Activated naive CD8-positive, alpha-beta T cell treated with anti-CD3 and anti-CD28 coated beads, Interleukin-2, amount 10 ng/mL, durations not matched to agents 7 days and 5 days (primary cell): ENCODE measurements at places on chromosomes 6 and 20.
A peak's percentile ranks its signal among the peaks of the same experiment; 100 is the strongest.

- no peak overlapping the region for H3K27ac ChIP-seq
- H3K4me3 ChIP-seq: no peak overlapping the region
- no peak for DNase-seq
Measured at GRCh38 chr6:42264162-42264851, 46.6 kb upstream of the MRPS10 start.

- H3K27ac ChIP-seq: peak overlapping the region; percentile 80
- no peaks in the 10 kb centered on the region for H3K36me3 ChIP-seq
- peaks cover 28% of the 10 kb centered on the region for H3K27me3 ChIP-seq
- peak overlapping the region; percentile 60 for H3K4me3 ChIP-seq
- peak; percentile 90 for DNase-seq
- H3K4me1 ChIP-seq: peaks cover 19% of the 10 kb centered on the region
Measured at GRCh38 chr6:41318654-41319565, 16.5 kb upstream of the NCR2 start.

DNA sequence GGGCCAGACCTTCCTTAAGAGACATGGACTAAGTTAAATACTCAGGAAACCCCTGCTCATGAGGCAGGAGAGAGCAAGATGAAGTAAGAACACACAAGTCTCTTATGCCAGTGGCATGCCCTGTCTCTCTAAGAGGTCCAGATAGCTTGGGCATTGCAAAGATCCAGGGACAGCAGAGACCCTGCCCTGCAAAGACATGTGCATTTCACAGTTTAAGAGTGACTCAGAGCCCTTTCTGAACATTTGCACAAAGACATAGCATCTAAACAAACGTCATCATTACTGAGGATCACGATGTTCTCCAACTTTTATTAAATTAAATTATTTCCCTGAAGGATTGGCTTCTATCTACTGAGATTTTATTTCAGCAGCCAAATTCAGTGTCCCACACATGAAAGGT is 230.5 kb upstream of the RIN2 start:
- DNase-seq: no peak
- H3K27me3 ChIP-seq: peaks cover 21% of the 10 kb centered on the region
- H3K36me3 ChIP-seq: no peaks in the 10 kb centered on the region
- H3K27ac ChIP-seq: no peak overlapping the region

- H3K36me3 ChIP-seq: no peaks in the 10 kb centered on the region
- H3K27me3 ChIP-seq: no peaks in the 10 kb centered on the region
- peak overlapping the region; percentile 97 for H3K27ac ChIP-seq
- peak; percentile 85 for DNase-seq
Measured at GRCh38 chr20:32536851-32537656, 48.1 kb downstream of the NOL4L start.

- H3K4me3 ChIP-seq: peak overlapping the region; percentile 87
- peaks cover 20% of the 10 kb centered on the region for H3K4me1 ChIP-seq
- DNase-seq: no peak
- H3K27me3 ChIP-seq: no peaks in the 10 kb centered on the region
- peak overlapping the region; percentile 92 for H3K27ac ChIP-seq
Measured at GRCh38 chr6:2988094-2988425, 11.6 kb upstream of the NQO2 start.

- no peaks in the 10 kb centered on the region for H3K4me1 ChIP-seq
- peaks cover 9% of the 10 kb centered on the region for H3K27me3 ChIP-seq
- no peaks in the 10 kb centered on the region for H3K36me3 ChIP-seq
- no peak overlapping the region for H3K27ac ChIP-seq
- no peak overlapping the region for H3K4me3 ChIP-seq
Measured at GRCh38 chr6:118294906-118295305, 253.2 kb upstream of the PLN start.

- no peaks in the 10 kb centered on the region for H3K36me3 ChIP-seq
- H3K4me3 ChIP-seq: no peak overlapping the region
- DNase-seq: no peak
- H3K27ac ChIP-seq: no peak overlapping the region
- peaks cover 49% of the 10 kb centered on the region for H3K27me3 ChIP-seq
- no peaks in the 10 kb centered on the region for H3K4me1 ChIP-seq
Measured at GRCh38 chr6:40753675-40754448, 166.7 kb upstream of the LRFN2 start.

DNA sequence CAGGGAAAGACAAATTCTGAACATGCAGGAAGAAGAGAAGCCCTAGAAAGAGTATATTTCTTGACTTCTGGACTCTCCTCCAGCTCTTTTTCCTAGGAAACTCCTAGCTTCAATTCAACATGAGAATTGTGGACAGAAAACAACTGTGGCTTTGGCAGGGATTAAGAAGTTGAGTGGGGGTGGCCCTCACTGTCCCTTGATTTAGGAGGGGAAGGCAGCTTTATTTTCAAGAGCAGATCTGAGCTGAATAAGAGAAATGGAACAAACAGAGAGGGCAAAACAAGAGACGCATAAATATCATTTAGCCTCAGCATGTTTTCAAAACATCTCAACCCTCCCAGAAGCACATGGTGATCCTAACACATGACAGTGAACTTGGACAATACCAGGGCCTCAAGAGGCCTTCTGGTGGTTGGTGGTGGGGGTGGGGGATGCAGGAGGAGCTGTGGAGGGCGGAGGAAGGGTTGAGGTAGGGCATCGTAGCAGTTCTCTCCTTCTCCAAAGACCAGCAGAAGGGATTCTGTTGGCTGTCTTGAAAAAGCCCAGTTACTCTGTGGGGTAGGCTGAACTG is 21.1 kb upstream of the TAGAP start:
- no peak overlapping the region for H3K4me3 ChIP-seq
- peaks cover 2% of the 10 kb centered on the region for H3K27me3 ChIP-seq
- H3K36me3 ChIP-seq: peaks cover 8% of the 10 kb centered on the region
- H3K27ac ChIP-seq: peak overlapping the region; percentile 8
- no peak for DNase-seq

DNA sequence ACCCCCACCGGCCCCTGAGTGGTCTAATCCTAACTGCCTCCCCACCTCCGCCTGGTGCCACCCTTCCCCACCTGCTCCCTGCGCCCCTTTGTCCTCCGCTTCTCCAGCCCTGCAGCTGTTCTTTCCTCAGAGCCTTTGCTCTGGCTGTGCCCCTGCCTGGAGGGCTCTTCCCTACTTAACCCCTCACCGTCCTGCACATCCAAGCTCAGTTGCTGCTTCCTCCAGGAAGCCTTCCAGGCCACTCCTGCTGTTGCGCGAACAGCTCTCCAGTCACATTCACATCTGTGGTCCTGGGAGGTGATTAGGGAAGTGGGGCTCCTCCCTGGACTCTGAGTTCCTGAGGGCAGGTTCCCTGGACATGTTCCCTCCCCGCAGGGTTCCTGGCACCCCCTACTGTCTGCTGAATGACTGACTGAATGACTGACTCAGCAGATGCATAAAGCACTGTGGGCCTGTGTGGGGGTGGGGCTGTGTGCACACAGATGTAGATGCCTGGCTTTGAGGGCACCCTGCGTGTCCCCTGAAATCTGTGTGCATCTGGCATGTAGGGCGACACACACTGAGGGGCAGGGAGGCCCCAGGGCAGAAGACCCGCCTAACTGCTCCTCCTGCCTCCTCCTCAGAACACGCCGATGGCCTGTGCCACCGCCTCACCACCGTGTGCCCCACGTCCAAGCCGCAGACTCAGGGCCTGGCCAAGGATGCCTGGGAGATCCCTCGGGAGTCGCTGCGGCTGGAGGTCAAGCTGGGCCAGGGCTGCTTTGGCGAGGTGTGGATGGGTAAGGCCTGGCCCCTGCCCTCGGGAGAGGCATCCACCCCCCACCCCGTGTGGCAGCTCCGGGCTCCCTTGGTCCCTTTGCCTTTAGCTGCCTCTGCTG is 51.4 kb downstream of the SRC start:
- no peak overlapping the region for H3K27ac ChIP-seq
- no peaks in the 10 kb centered on the region for H3K36me3 ChIP-seq

DNA sequence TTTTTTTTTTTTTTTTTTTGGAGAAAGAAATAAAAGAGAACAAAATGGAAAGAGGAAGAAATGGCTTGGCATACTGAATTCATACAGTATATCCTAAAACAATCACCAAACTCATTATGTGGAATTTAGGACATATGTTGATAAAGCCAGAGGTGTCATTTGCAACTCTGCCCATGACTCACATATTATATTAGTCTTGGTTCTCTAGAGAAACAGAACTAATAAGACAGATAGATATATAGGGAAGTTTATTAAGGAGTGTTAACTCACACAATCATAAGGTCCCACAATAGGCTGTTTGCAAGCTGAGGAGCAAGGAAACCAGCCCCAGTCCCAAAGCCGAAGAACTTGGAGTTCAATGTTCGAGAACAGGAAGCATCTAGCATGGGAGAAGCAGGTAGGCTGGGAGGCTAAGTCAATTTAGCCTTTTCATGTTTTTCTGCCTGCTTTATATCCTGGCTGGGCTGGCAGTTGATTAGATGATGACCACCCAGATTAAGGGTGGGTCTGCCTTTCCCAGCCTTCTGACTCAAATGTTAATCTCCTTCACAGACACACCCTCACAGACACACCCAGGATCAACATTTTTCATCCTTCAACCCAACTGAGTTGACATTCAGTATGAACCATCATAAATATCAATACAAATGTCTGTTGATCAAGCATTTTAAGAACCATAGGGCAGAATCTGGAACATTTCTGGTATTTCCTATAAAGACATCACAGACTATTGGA is 102.3 kb downstream of the UBE3D start:
- H3K36me3 ChIP-seq: no peaks in the 10 kb centered on the region
- H3K27ac ChIP-seq: no peak overlapping the region
- no peaks in the 10 kb centered on the region for H3K4me1 ChIP-seq
- H3K27me3 ChIP-seq: no peaks in the 10 kb centered on the region

DNA sequence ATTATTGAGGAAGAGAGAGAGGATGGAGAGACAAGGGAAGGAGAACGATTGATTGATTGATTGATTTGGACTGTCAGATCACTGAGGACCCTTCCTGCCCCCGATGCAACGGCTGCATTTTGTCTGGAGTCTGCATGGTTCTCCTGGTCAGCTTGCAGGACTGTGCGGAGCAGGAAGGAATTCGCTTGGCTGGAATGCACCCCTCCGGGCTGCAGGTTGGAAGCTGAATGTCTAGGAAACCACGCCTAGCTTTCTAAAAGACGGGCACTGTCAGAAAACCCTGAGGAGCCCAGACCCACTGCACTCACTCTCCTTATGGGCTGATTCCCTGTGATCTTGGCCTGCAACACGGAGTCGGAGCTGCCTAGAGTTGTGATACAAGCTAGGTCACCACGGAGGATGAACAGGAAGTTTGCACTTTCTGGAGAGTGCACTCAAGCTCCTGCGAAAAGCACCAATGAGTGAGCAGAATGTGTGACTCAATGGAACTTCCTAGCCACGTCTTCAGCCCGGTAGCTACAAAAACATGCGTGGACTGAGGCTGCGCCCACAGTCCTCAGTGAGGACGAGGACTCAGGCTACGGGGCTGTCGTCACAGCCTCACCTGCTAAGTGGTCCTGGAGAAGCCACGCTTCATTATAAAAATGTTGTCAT is 14.4 kb downstream of the DACT2 start:
- H3K4me1 ChIP-seq: no peaks in the 10 kb centered on the region
- H3K36me3 ChIP-seq: no peaks in the 10 kb centered on the region
- H3K27me3 ChIP-seq: peaks cover 4% of the 10 kb centered on the region
- DNase-seq: no peak
- no peak overlapping the region for H3K4me3 ChIP-seq
- H3K27ac ChIP-seq: no peak overlapping the region

- H3K27ac ChIP-seq: no peak overlapping the region
- no peak overlapping the region for H3K4me3 ChIP-seq
- no peaks in the 10 kb centered on the region for H3K27me3 ChIP-seq
- H3K36me3 ChIP-seq: no peaks in the 10 kb centered on the region
- DNase-seq: no peak
- H3K4me1 ChIP-seq: no peaks in the 10 kb centered on the region
Measured at GRCh38 chr20:37501940-37502339, 19.1 kb upstream of the NNAT start.

GRCh38 chr20:20712004-20712473 is 405 bp downstream of the RALGAPA2 start:
- peaks cover 19% of the 10 kb centered on the region for H3K4me1 ChIP-seq
- H3K4me3 ChIP-seq: peak overlapping the region; percentile 91
- H3K36me3 ChIP-seq: peaks cover 16% of the 10 kb centered on the region
- DNase-seq: no peak
- peak overlapping the region; percentile 92 for H3K27ac ChIP-seq

- H3K36me3 ChIP-seq: peaks cover 28% of the 10 kb centered on the region
- H3K27ac ChIP-seq: peak overlapping the region; percentile 20
- no peaks in the 10 kb centered on the region for H3K27me3 ChIP-seq
- H3K4me3 ChIP-seq: no peak overlapping the region
- DNase-seq: no peak
Measured at GRCh38 chr20:5770231-5770986, 20.2 kb downstream of the SHLD1 start.

- no peaks in the 10 kb centered on the region for H3K27me3 ChIP-seq
- no peak overlapping the region for H3K4me3 ChIP-seq
- H3K36me3 ChIP-seq: no peaks in the 10 kb centered on the region
- DNase-seq: no peak
- H3K27ac ChIP-seq: no peak overlapping the region
- H3K4me1 ChIP-seq: no peaks in the 10 kb centered on the region
Measured at GRCh38 chr6:146587459-146587858, 11.3 kb upstream of the ADGB start.

DNA sequence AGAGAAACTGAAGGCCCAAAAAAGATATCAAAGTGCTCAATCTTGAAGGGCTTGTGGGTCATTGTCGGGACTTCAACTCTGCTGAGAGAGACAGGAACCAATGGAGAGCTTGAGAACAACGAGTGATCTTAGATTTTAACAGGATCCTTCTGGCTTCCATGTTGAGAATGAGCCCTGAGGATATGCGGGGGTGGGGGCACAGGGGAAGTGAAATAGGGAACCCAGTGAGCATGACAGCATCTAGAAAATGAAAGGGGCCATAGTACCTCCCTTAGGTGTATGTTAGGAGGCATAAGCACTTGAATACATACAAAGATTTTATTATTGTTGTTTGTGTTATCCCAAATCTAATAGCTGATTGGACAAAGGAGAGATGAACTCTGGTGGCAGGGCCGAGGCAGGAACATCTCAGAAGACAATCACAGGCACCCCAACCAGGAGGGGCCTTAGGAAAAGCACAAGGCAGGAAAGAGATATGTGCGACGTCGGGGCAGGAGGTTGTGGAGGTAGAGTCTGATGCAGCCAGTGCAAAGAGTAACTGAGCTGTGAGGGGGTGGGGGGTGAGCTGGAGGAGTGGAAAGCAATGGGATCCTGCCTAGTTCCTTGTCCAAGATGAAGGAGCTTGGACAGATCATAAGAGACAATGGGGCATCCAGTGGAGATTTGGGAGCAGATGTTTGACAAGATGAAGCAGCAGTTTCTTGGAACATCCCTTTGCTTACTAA is 10.4 kb downstream of the TGM6 start:
- H3K27me3 ChIP-seq: peaks cover 10% of the 10 kb centered on the region
- no peak overlapping the region for H3K4me3 ChIP-seq
- H3K27ac ChIP-seq: no peak overlapping the region
- H3K4me1 ChIP-seq: peaks cover 5% of the 10 kb centered on the region

- H3K27me3 ChIP-seq: peaks cover 6% of the 10 kb centered on the region
- H3K4me3 ChIP-seq: no peak overlapping the region
- no peak overlapping the region for H3K27ac ChIP-seq
- peaks cover 5% of the 10 kb centered on the region for H3K4me1 ChIP-seq
- DNase-seq: no peak
Measured at GRCh38 chr6:43105538-43106222, 29.6 kb downstream of the PTK7 start.

GRCh38 chr6:98927534-98927933 is 20.2 kb downstream of the FBXL4 start:
- no peak overlapping the region for H3K27ac ChIP-seq
- no peaks in the 10 kb centered on the region for H3K27me3 ChIP-seq
- H3K4me1 ChIP-seq: peaks cover 4% of the 10 kb centered on the region
- H3K36me3 ChIP-seq: peaks cover 30% of the 10 kb centered on the region
- DNase-seq: no peak

- H3K36me3 ChIP-seq: peaks cover 37% of the 10 kb centered on the region
- H3K27ac ChIP-seq: no peak overlapping the region
- no peaks in the 10 kb centered on the region for H3K27me3 ChIP-seq
- DNase-seq: no peak
- no peak overlapping the region for H3K4me3 ChIP-seq
Measured at GRCh38 chr6:157879873-157880254, 56.8 kb downstream of the SNX9 start.
